GM04504 (cell line): ENCODE measurements at places on chromosomes 2 and 18.

DNA sequence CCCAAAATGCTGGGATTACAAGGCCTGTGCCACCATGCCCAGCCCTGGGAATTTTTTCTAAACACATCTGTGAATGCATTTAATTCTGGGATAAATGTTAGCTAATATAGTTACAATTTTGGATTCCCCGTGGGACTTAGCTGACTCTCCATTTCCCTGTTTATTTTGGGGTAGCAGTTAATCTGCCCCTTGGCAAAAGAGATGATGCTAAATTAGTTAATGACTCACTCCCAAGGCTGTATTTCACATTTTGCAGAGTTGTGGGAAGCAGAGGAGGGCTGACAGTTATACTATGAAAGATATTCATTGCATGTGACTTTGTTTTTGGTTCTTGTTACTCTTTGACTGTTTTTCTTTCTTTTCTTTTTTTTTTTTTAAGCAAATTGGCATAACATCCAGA lies 3.2 kb downstream of the MTHFD2 start:
- peak; percentile 77 for DNase-seq

GRCh38 chr2:39325966-39326365 lies 82.2 kb upstream of the CDKL4 start:
- no peak for DNase-seq

GRCh38 chr2:39733070-39733674 lies 45.9 kb downstream of the THUMPD2 start:
- DNase-seq: no peak

DNA sequence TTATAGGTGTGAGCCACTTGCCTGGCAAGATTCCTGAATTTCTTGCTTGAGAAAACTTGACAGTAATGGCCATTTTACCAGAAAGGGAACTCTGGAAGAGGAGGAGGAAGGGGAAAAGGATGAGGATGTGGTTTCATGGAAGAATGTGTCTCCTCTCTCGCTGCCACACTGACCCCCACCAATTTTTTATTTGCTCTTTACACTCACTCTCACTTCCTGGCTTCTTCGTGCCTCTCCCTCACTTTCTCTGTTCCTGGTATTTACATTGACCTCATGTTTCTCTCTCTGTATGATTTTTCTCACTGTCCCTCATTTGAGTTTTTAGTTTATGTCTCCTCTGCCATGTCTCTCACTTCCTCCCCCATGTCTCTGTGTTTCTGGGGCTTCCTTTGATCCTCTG lies 134.5 kb upstream of the CAB39 start:
- DNase-seq: no peak

DNA sequence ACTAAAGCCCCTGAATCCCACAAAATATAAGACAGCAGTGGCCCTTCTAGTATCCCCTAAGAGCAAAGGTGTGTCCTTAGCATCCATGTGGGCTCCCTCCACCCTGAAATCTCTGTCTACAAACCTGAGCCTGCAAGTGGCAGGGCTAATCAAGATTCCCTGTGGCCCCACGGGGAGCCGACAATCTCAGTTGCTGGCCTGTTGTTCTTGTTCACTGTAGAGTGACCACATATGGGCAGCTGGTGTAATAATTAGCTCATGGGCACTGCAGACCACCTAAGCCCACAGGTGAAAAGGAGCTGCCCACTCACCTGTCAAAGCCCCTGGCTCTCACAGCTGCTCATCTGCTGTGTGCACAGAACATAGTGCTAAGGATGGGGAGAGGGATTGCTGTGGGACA lies 102.3 kb downstream of the MRO start:
- no peak for DNase-seq

DNA sequence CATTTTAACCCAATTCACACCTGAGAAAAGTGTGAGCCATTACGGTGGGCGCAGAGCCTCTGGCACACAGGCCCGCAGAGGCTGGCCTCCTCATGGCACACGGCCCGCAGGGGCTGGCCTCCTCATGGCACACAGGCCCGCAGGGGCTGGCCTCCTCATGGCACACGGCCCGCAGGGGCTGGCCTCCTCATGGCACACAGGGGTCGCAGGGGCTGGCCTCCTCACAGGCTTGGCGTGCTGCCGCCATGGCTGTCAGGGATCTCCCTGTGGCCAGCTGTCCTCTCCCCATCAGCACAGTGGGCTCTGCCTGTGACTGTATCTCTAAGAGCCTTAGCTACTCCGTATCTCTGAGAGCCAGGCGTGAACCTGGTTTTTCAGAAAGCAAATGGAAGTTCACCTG lies 24.6 kb downstream of the ANO7 start:
- no peak for DNase-seq

DNA sequence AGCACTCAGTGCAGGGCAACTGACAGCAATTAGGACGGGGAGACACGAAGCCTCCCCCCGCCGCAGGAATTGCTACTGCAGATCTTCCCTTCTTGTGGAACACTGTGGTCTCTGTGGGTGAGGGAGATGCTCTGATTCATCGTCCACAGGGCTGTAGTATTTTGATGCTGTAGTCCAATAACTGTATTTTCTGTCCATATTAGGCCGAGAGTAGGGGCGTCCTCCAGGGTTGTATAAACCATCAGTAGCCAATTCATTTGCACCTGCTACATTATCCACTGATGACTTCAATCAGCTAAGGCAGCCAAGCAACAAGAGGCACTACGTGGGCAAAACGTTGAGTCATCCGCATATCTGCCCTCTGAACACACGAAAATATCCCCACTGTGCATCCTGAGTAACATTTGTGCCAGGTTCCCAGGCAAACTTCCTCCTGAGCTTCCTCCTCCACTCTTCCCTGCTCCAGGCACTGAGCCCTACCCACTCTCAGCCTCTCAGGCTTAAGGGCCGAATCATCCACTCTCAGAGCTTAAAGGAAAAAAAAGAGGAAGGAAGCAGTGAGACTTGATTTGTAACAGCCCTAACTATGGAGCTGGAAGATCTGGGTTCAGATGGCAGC lies 62.1 kb downstream of the LBH start:
- peak; percentile 86 for DNase-seq

- no peak for DNase-seq
Measured at GRCh38 chr2:204152616-204153015, 216.1 kb downstream of the ICOS start.
